ENCODE measurements at places on chromosomes 5 and 9.

- no peak for DNase-seq
Measured at GRCh38 chr9:13865869-13866268, 448.1 kb downstream of the NFIB start.

- DNase-seq, result no peak
Measured at GRCh38 chr5:63375851-63376250, 586.4 kb downstream of the HTR1A start.

GRCh38 chr9:84573083-84573482 lies 96.4 kb upstream of the NTRK2 start:
- no peak for DNase-seq

- DNase-seq, result no peak
Measured at GRCh38 chr5:155085282-155085989, 71.9 kb downstream of the KIF4B start.

DNA sequence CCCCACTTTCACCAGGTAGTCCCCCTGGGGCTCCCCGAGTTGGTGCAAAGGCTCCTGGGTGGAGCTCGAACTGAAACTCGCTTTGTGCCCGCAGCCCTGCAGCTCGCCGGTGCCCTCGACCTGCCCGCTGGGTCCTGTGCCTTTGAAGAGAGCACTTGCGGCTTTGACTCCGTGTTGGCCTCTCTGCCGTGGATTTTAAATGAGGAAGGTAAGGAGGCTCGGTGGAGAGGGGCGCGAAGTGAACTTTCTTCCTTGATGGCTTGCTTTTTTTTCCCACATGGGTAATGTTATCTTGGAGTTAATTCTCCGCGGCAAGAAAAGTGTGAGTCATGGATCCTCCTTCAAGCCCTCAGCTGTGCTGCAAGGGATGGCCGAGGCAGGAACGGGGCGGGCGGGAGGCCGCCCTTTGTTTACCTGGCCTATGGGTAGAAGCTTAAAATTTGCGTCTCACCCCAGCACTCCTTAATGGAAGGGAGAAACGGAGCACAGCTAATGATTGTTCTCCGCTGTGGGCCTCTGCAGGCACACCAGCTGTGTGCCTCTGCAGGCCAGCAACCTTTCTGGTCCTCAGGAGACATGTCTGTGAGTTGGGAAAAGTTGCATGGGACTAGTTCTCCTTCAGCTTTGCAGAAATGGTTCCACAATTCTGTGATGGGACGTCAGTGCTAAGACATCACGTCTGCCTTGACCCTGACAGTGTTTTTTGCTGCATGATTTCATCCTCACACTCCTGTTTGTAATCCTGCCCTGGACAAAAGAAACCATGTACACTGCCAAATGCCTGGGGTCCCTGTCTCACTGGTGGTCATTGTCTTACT lies 1.1 kb downstream of the MAMDC2 start:
- no peak for DNase-seq

DNA sequence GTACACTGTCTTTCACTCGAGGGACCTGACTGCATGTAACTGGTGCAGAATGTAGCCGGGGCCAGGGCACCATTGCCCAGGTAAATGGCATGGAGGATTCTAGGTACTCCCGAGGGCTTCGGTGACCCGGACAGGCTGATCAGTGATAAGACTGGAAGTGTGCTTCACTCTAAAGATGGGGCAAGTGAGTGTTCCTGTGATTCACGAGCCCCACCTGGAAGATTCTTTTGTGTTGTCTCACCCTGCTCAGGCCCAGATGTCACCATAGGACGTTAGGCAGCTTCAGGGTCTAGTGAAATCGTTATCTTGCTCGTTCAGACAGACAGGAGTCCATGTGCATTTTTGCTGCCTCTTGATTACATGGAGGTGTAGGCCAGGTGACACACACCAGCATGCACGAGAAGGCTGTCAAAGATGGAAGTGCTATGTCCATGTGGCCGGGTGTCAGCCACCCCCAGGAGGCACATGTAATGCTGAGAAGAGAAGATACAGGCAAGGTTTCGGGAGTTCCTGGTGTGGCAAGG lies 73.9 kb downstream of the WNK2 start:
- no peak for DNase-seq

DNA sequence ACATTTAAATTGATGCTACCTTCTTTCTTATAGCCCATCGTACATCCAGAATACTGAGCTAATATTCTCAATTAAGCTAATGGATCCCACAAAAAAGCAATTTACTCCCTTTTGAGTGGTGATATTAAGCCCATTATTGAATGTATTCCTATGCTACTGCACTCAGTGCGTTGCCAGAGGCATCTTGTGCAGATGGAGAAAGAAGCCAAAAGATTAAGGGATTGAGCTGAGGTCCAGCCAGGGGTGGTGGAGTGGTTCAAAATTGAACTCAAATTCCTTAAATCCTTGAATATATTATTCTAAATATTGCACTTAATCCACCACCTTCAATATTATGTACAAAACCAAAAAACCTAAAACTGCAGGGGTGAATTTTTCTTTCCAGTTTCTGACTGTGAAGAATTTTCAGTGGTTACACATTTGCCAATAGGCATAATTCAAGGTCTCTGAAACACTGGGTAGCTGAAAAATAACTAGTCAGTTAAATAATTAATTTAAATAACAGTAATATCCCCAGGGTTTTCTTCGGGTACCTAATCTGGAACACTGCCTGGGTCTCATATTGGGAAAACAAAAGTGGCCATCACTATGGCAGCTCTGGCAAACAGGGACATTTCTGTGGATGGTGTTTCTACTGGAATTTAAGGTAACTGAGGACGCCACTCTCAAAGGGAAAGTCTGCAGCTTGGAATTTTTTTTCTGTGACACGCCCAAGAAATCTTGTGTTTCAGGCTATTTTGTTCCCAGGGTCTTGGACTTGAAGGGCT lies 6.2 kb upstream of the LIFR start:
- DNase-seq, result no peak

DNA sequence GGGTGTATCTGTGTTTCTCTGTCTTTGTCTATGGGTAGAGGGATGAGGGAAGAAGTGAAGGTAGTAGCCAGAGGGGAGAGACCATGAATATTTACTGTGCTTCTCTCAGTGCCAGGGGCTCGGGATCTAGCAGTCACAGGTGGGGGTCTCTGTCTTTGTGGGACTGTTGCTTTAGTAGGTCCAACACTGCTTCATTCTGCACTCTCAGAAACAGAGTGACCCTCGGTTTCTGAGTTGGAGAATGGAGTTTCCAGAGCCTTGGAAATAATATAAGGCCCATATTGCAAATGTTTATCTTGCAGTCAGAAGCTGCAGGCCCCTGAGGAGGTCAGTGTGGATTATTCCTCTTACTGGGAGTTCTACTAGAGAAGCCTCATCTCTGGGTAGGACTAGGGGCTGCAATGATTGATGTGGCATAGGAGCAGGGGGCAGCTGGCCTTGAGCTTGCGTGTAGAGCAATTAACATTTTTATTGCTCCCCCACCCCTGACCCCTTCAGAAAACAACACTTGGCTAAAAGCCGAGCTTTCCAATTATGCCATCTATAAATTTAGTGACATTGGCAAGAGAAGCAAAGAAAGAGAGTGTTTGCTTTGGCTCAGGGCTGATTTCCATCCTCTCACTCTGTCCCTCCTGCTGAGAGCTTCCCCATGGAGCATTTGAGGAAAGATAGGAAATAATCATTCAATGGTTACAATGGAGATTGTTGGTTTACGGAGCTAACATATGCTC lies 55.0 kb upstream of the TRPC7 start:
- no peak for DNase-seq

DNA sequence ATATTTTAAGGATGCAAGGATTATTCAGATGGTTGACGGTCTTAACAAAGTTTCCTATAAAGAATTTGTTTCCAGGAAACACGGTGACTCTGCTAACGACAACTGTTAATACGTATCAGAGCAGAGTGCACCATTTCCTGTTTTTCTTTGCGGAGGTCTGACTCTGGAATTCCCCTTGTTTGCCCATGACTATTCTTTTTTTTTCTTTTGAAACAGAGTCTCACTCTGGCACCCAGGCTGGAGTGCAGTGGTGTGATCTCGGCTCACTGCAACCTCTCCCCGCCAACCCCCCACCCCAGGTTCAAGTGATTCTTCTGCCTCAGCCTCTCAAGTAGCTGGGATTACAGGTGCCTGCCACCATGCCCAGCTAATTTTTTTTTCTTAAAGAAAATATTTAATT lies 115.9 kb downstream of the CDC42SE2 start:
- DNase-seq, result no peak

DNA sequence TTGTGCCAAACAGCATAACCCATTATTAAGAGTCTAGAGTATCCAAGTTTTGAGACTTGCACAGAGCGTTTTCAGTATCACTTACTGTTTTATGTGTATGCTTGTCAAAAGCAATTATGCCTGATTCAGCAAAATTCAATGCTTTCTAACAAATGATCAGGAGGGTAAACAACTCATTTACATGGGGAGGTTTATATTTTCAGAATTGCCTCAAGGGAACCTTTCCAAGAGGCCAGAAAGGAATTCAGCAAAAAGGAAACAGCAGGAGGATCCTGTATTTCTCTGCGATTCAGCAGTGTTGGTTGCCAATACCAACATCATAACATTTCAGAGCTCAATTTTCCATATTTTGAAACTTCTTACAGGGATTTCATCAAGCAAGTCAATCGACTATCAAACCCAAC lies 69.3 kb upstream of the DAB2 start:
- DNase-seq, result no peak

GRCh38 chr9:9961487-9961886 lies 651.3 kb downstream of the PTPRD start:
- no peak for DNase-seq

GRCh38 chr5:3214838-3215374 lies 380.7 kb upstream of the IRX1 start:
- DNase-seq, result no peak

- DNase-seq, result no peak
Measured at GRCh38 chr5:43643750-43644149, 40.8 kb downstream of the NNT start.

GRCh38 chr5:148849461-148849860 lies 23.1 kb downstream of the ADRB2 start:
- DNase-seq, result no peak

- DNase-seq, result peak; percentile 17
Measured at GRCh38 chr5:73030531-73030930, 74.7 kb downstream of the FCHO2 start.

DNA sequence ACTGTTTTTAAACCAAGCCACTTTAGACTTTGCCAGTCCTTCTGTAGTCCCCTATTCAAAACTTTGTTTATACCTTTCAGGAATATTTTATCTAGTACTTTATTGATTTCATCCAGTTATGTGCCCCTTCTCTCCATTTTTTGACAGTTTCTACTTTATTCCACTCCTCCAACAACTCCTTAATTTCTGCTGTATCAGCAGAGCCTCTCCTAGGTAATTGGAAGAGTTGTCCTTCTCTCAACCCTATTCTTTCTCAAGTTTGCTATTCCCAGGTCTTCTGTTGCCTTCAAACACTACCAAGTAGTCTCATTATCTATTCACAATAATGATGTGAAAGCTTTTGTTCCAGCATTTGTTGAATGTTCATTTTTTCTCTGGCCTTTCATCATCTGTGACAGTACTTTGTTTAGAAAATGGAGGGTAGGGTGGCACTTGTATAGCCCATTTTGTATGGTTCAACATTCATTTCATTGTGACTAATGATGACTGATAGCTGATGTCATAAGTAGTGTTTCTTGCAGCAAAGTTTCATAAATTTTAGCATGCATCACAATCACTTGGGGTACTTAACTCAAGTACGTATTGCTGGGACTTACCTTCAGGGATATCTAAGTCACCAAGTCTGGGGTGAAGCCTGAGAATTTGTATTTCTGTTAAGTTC lies 204.4 kb upstream of the DMRT1 start:
- no peak for DNase-seq

- DNase-seq, result no peak
Measured at GRCh38 chr5:63686938-63687337, 275.3 kb downstream of the HTR1A start.

DNA sequence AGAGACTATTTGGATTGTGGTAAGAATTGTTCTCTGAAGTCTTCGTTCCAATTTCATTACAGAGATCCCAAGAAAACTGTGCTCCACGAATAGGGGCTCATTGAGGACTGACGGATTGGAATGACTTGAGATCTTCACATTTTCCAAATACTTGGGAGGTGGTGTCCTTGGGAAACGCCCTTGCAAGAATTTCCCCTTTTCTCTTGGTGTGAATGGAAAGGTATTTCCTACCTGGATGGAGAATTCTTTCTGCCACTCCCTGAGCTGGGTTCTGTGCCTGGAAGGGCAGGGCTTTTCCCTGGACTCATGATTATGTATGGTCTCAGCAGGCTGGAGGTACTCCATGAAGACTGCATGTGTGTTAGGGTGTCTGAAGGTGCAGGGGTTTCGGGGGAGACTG lies 53.9 kb downstream of the SNX18 start:
- no peak for DNase-seq

- no peak for DNase-seq
Measured at GRCh38 chr5:175253597-175253996, 190.4 kb downstream of the DRD1 start.

DNA sequence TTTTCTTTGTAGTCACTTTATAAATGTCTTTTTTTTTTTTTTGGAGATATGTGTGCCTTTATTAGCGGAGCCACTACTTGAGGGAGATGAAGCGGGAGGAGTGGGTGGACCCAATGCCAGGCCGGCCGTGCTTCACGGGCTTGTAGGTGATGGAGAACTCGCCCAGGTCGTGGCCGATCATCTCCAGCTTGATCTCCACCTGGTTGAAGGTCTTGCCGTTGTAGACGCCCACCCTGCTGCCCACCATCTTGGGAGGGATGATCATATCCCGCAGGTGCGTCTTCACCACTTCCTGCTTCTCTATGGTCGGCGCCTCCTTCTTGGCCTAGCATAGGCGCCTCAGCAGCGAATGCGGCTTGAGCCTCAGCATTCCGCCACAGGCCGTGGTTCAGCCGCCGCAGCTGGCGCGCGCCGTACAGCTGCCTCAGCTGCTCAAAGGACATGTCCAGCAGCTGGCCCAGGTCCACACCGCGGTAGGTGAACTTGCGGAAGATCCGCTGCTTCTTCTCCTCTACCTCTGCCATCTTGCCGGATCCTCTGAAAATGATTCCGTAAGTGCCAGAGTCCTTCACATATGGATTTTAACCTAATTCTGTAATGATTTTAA lies 1095.6 kb downstream of the MAT2B start:
- DNase-seq, result no peak

- no peak for DNase-seq
Measured at GRCh38 chr9:121542025-121542424, 42.4 kb upstream of the GGTA1 start.

- no peak for DNase-seq
Measured at GRCh38 chr5:123881759-123882244, 369.8 kb downstream of the CSNK1G3 start.

Measured in prostate gland (tissue), 2 donors.